ENCODE measurements at places on chromosomes 6 and 20. TPM values are rescaled to one million over a fixed set of nuclear protein-coding genes. Genes with fewer than 3 reads are reported as not detected.

- H3K4me3 ChIP-seq: no peak overlapping the region
- no peaks in the 10 kb centered on the region for H3K36me3 ChIP-seq
- DNase-seq: no peak
These were observed 326.4 kb downstream of the TAF4 start for GRCh38 chr20:61739086-61739831.

Gene CTAGE9
- not detected for total RNA-seq

- DNase-seq: no peak
- no peak overlapping the region for H3K27ac ChIP-seq
- no peaks in the 10 kb centered on the region for H3K4me1 ChIP-seq
- no peaks in the 10 kb centered on the region for H3K36me3 ChIP-seq
- H3K4me3 ChIP-seq: no peak overlapping the region
These were observed 29.9 kb downstream of the NRN1 start for GRCh38 chr6:5976811-5977210.

Gene POU5F1
- 4.1 TPM for total RNA-seq

GRCh38 chr6:36724514-36725390 is 27.1 kb downstream of the RAB44 start:
- H3K4me1 ChIP-seq: no peaks in the 10 kb centered on the region
- no peak overlapping the region for H3K27ac ChIP-seq
- H3K4me3 ChIP-seq: no peak overlapping the region
- no peak for DNase-seq

DNA sequence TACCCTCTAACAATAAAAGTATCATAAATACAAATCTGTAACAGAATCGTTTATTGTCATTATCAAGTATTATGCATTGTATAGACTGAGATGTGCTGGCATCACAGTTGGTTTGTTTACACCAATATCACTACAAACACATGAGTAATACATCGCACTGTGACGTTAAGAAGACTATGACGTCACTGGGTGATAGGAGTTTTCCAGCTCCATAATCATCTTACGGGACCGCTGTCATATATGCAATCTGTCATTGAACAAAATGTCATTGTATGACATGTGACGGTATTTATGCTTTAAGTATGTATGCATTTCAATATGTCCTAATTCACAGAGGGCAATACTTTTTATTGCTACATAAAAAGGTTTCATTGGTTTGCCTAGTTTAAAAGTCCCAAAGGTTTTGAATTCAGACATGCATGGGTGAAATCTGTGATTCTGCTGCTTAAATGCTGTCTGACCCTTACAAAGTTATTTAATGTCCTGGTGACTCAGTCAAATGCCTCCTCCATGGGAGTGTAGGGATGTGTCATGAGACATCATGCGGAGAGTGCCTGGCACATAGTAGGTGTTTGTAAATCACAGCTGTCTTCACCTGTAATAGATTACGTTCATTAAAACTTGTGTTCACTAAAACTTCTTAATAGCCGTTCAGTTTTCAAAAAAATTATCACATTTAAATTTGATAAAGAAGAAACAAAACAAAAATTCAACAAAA is 160.7 kb upstream of the PDE10A start:
- H3K4me3 ChIP-seq: no peak overlapping the region
- no peak for DNase-seq
- no peak overlapping the region for H3K27ac ChIP-seq
- no peaks in the 10 kb centered on the region for H3K36me3 ChIP-seq
- H3K4me1 ChIP-seq: no peaks in the 10 kb centered on the region
